ENCODE measurements at places on chromosomes 6 and 20.

GRCh38 chr6:31037169-31037568 is 26.9 kb downstream of the MUC22 start:
- no peak for DNase-seq

GRCh38 chr6:34131326-34132290 is 14.3 kb downstream of the GRM4 start:
- DNase-seq, result peak; percentile 17

DNA sequence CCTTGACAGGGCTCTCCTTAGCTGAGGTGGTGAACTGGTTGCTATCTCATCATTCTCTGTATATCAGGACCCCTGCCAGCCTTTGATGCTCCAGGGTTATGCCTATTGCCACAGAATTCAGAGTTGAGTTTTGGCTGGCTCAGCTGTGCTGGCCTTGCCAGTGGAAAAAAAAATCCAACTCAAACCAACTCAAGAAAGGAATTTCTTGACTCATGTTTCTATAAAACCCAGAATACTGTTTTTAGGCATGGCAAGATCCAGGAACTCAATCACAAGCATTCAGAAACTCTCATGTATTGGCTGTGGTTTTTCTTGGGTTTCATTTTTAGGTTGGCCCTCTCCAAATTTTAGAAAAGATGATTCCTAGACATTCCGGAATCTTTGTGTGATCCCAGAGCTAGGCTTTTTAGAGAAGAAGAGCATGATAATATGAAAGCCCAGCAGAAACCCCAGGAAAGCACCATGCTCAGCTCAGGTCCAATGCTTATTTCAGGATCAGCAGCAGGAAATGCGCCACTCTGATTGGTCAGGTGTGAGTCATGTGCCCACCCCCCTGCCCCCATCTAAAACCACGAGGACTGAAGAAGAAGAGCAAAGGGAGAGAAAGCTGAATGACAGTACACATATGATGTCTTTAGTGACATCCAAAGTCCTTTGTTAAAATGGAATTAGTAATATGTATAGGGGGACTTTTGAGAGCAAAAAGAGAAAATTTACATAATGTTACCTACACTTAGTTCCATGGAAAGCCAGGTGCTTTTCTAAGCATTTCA is 122.9 kb downstream of the RNF144B start:
- no peak for DNase-seq

GRCh38 chr6:22313796-22314195 is 17.0 kb upstream of the PRL start:
- no peak for DNase-seq

- no peak for DNase-seq
Observed at GRCh38 chr20:46605978-46606816, 45.1 kb downstream of the SLC13A3 start.

DNA sequence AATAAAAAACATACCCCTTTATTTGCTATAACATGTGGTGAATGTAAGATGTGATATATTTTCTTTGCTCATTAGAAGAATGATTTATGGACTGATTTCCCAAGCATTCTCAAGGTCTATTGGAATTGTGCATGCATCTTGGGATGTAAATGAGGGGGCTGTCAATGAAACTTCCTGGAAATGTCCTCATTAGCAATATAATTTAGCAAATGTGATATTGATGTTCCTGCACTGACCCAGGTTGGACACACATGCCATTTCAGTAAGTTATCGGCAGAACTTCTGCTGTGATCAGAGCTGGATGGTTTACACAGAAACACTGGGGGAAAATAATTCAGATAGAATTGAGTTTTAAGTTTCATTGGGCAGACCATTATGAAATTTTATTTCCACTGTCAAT is 99.9 kb downstream of the ELOVL4 start:
- no peak for DNase-seq

GRCh38 chr6:33198159-33198852 is 2.2 kb downstream of the RXRB start:
- no peak for DNase-seq

- no peak for DNase-seq
Observed at GRCh38 chr6:48476257-48476656, 365.3 kb upstream of the PTCHD4 start.

- DNase-seq, result no peak
Observed at GRCh38 chr20:46701057-46701456, 8.4 kb upstream of the SLC2A10 start.

DNA sequence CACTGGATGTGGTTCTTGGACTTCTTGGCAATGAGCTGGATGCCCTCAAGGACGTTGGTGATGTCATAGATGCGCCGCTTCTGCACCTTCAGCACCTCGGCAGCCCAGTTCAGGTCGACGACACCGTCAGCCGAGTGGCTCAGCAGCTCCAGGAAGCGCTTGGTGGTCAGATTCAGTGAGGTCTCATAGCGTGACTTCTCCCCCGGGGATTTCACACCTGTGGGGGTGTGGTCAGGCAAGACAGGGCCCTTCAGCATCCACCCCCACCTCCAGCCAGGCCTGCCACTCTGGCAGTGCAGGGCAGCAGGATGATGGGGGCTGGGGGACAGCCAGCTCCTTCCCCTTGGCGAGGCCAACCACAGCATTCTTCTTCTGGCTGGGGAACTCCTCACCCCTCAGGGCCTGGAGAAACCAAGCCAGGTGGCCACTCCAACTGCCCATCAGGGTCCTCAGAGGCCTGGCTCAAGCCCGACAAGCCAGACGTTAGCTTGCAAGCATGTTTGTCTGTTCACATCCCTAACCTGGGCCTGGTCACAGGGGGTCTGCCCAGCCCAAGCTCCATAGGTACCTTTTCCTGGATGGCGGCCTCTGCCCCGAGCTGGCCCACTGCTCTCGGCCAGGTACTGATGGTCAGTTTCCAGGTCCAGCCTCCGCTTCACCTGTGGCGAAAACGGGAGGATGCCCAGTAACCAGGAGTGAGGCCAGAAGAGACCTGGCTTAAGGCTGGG is 5.7 kb upstream of the NECAB3 start:
- no peak for DNase-seq

- DNase-seq, result no peak
Observed at GRCh38 chr20:47419953-47420514, 63.5 kb upstream of the ZMYND8 start.

GRCh38 chr6:17721671-17722070 is 14.9 kb upstream of the NUP153 start:
- no peak for DNase-seq

- peak; percentile 16 for DNase-seq
Observed at GRCh38 chr6:104418125-104418524, 441.6 kb downstream of the HACE1 start.

- DNase-seq, result no peak
Observed at GRCh38 chr6:168532070-168532469, 91.1 kb downstream of the SMOC2 start.

GRCh38 chr6:168577496-168577895 is 136.5 kb downstream of the SMOC2 start:
- no peak for DNase-seq

GRCh38 chr6:69936674-69937363 is 70.5 kb downstream of the COL19A1 start:
- DNase-seq, result no peak

DNA sequence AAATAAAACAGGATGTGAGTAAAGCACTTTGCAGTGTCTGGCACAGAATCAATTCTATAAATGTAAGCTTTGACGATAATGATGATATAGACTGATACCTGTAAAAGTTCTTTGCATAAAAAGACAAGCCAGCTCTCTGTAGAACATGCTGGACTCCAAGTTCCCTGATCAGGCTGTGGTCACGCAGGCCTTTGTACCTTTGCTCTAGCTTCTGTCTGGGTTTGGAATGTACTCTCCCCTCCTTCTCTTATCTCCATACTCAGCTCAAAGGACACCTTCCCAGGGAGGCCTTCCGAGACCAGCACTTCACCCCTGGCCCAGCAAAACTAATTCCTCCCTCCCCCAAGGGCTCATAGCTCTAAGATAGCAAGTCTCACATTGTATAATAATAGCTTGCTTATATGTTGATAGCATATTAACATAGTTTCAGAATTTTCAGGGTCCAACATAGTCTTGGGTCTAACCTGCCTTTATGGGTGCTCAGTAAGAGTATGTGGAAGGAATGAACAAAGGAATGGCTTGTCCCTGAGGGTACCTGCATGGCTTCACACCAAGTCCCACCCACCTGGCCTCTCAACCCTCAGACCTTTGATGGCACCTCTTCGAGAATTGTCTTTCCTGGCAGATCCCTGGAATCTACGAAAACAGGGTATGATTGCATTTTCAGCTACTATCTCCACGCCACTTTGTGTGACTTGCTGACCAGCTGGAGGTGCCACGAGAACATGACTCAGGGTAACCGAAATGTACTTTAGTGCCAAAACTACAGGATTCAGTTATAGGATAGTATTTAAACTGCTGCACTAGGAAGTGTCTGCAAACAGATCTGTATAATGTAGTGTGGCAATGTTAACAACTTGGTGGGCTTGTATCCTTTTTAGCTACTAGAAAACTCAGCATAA is 41.7 kb upstream of the PIM1 start:
- peak; percentile 29 for DNase-seq

DNA sequence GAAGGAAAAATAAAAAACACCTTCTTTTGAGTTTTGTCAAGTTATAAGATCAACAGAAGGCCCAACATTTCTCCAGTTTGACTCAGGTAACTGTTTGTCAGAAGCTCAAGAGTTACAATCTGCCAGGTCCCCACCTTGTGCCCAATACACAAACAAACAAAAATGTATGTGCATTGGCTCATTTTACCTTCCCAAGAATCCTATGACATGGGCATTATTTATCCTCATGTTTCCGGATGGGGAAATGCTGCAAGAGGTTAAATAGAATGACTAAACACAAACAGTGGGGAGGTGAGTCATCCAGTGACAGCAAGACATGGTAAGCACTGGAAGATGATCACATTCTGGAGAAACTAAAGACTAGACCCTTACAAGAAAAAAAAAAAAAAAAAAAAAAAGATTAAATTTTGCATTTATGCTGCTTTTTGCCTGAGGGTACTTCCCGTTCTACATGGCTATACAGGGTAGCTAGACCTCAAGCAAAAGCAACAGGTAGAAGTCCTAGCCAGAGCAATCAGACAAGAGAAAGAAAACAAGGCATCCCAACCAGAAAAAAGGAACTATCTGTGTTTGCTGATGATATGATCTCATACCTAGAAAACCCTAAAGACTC is 23.6 kb upstream of the ANKRD60 start:
- peak; percentile 80 for DNase-seq

GRCh38 chr20:63969838-63970713 is at the start of gene ZNF512B:
TSS of gene ZNF512B (minus strand) at chr20:63969930. CDS start at chr20:63967950, 1,980 bp downstream.
- DNase-seq, result no peak

- peak; percentile 18 for DNase-seq
Observed at GRCh38 chr6:79208816-79209215, 25.7 kb downstream of the HMGN3 start.

DNA sequence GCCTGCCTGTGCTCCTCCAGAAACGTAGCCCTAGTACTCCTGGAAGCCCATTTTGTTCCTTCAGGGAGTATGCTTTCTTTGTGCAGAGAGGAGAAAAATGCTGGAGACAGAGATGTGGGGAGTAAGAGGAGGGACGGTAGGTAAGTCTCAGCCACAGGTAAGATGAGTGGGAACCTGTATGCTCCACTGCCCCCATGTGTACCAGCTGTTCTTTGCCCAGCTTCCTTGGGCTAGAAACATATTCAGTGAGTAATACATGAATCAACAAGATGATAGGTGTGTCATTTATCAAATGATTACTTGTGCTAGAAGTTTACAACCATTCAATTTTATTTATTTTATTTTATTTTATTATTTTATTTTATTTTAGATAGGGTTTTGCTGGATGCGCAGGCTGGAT is 13.6 kb upstream of the CEP85L start:
- no peak for DNase-seq

Data from inflammatory macrophage (primary cell).